ENCODE measurements at places on chromosomes 2 and 18.

GRCh38 chr18:75071484-75071785 lies 137.5 kb downstream of the PTGR3 start:
- no peak for DNase-seq

- DNase-seq, result peak; percentile 9
Observed at GRCh38 chr2:111898703-111899514, 502 bp downstream of the MERTK start.

- DNase-seq, result no peak
Observed at GRCh38 chr18:63040788-63041410, 278.7 kb downstream of the BCL2 start.

DNA sequence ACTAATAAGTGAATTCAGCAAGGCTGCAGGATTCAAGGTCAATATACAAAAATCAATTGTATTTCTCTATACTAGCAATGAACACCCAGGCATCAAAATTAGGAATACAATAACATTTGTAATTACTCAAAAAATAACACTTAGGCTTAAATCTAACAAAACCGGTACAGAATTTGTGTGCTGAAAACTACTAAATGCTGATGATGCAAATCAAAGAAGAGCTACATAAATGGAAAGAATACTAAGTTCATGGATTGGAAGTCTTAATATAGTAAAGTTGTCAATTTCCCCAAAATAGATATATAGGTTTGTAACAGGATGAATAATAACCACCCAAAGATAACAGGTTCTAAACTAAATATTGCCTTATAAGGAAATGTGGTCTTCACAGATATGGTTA lies 286.5 kb downstream of the ALK start:
- DNase-seq, result no peak

GRCh38 chr2:112665113-112665780 lies 19.5 kb downstream of the SLC20A1 start:
- no peak for DNase-seq

GRCh38 chr2:120036145-120036544 lies 23.3 kb downstream of the EPB41L5 start:
- DNase-seq, result no peak

- no peak for DNase-seq
Observed at GRCh38 chr2:64487256-64488049, 33.5 kb downstream of the LGALSL start.

DNA sequence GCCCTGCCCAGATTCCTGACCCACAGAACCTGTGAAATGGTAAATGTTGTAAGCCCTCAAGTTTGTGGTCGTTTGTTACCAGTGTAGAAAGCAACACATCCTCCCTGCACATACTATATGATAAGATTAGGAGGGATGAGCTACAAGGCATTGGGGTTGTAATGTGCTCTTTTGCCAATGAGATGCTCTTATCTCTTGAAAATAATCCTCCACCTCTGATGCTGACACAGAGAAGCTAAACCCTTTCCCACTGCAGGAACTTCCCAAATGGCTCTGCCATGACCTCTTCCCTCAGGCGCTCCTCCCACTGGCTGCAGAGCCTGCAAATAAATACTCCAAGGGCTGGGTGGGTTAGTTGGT lies 23.5 kb downstream of the CDC42EP3 start:
- DNase-seq, result no peak

DNA sequence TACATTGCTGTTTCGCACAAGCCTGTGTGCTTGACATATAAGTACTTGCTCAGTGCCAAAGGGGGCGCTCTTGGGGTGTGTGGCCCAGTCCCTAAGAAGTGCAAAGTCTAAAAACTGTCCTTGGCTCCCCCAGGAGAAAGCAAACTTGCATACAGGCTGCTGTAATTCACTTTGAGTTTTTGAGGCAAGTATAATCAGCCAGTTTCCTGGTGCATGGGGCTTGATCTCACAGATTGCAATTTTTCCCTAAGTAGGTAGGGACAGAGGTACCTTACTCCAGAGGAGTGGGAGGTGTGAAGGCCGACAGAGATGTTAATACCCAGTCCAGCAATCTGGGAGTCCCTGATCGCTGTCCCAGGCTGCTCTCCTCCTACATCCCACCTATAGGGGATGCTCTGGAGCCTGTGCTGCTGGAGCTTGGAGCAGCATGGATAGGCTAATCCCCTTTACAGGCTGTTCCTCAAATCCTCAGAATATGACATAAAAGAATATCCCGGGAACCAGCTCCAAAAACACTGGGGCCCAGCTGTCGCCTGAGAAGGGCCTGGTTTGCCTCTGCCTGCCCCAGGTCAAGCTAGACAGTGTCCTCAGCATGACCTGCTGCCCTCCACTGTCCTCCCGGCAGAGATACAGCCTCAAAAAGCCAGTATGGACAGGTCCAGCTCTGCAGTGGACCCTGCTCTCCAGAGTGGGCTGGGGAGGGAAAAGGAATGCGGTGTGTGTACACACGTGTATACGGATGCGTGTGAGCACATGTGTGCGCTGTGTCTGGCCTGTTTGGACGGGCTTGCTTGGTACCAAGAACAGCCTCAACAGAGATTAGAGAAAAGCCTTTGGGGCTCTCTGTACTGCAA lies 136.5 kb upstream of the HAAO start:
- no peak for DNase-seq

DNA sequence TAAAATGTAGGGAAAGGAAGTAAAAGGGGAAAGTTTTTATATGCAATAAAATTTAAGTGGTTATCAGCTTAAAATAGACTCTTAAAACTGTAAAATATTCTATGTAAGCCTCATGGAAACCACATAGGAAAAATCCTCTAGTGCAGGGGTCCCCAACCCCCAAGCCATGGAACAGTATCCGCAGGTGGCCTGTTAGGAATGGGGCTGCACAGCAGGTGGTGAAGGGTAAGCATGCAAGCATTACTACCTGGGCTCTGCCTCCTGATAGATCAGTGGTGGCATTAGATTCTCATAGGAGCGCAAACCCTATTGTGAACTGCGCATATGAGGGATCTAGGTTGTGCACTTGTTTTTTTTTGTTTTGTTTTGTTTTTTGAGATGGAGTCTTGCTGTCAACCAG lies 1409.3 kb upstream of the CDH2 start:
- no peak for DNase-seq

- DNase-seq, result no peak
Observed at GRCh38 chr2:73008766-73009135, 62.8 kb downstream of the SFXN5 start.

DNA sequence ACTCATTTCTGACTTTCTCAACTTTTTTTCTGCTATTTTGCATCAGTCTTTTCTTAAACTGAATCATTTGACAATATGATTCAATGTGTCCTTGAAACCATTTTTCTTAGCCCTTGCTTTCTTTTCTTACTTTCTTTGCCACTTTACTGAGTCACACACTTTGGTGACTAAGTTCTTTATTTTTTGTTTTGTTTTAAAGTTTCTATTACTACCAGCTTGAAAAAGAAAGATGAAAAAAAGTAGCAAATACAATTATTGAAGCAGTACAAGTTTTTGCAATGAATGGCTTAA lies 116.5 kb downstream of the DOCK10 start:
- DNase-seq, result no peak

GRCh38 chr18:22110461-22110924 lies 58.9 kb upstream of the GATA6 start:
- no peak for DNase-seq

DNA sequence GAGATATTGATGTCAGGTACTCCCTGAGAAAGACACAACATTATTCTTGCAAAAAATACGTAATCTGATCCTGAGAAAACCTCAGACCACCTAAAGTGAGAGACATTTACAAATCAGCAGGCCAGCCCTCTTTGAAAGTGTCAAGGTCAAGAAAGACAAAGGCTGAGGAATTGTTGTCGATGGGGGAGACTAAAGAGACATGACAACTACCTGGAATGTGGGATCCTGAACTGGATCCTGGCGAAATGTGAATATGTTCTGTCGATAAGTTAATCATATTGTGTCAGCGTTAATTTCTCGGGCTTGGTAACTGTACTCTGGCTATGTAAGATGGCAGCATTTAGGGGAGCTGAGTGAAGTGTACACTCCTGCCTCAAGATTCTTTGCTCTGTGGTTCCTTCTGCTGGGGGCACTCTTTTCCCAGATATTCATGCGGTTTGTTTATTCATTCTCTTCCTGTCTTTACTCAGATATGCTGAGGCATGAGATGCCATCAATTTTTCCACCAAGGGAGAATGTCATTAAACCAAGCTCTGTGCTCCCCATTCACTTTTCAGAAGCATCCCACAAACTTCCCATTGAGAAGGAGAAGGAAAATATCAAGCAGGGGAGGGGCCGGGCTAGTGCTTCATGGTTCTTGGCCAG lies 154.9 kb downstream of the CAPN13 start:
- no peak for DNase-seq

GRCh38 chr2:32810909-32811495 lies 135.8 kb upstream of the LTBP1 start:
- DNase-seq, result no peak

DNA sequence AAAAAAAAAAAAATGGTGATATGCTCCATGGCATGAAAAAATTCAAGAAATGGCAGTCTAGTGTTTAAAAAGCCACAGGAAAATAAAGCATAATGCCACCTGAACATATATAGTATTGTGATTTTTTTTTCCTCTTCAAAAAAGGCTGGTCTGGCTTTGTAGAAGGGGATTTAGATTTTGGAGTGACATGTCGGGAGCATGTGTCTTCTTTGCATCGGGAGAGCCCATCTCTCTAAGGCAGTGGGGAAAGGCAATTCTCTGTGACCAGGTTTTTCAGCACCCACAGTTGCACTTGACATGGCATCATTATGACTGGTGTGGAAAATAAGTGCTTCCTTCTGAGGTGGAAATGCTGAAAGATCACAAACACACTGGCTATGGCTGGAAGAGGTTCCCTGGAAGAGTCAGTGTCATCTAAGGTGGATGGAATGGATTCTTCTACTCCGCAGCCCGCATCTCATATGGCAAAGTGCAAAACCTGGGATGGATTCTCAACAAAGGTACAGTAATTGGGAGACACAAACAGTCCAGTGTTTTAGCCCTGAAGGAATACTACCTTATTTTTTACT lies 172.5 kb downstream of the AGAP1 start:
- no peak for DNase-seq

- no peak for DNase-seq
Observed at GRCh38 chr2:186535861-186536260, 49.8 kb downstream of the ZC3H15 start.

DNA sequence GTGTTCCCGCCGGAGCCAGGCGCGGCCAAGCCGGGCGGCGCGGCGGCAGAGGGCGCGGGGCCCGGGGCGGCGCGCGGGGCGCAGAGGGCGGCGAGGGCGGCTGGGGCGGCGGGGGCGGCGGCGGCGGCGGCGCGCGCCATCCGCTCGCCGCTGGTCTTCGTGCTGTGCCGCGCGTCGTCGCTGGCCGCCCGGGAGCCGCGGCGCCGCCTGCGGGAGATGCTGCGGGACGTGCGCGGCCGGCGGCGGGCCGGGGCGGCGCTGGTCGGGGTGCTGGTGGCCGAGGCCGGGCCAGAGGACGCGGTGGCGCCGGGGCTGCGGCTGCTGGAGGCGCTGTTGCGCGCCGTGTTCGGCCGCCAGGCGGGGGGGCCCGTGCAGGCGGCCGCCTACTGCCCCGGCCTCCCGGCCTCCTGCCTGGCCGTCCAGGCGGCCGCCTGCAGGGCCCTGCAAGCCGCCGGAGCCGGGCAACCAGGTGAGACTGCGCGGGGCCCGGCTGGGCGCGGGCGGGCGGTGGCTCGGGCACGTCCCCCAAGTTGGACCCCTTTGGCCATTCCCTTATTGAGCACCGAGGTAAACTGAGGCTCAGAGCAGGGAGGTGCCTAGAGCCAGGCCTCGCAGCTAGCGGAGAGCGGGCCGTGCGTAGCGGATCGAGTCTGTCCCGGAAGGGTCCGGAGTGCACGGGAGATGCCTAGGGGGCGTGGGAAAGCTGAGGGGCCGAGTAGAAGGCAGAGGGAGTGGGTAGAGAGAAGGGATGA lies 584 bp downstream of the C2orf72 start:
- no peak for DNase-seq

DNA sequence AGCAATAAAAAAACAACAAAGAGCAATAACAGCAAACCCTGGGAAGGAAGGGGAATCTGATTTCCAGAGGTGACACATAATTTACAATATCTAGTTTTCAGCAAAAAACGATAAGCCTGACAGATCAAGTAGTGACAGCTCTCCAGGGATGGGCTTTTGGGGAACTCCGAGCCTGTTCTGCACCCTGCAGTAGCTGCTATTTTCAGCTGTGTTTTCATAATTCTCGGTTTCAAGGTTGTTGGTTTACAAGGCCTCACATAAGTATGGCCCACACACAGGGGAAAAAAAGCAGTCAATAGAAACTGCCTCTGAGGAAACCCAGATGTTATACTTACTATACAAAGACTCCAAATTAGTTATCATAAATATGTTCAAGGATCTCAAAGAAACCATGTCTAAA lies 67.7 kb upstream of the CTLA4 start:
- no peak for DNase-seq

- DNase-seq, result no peak
Observed at GRCh38 chr2:50535256-50535655, 496.7 kb downstream of the NRXN1 start.

DNA sequence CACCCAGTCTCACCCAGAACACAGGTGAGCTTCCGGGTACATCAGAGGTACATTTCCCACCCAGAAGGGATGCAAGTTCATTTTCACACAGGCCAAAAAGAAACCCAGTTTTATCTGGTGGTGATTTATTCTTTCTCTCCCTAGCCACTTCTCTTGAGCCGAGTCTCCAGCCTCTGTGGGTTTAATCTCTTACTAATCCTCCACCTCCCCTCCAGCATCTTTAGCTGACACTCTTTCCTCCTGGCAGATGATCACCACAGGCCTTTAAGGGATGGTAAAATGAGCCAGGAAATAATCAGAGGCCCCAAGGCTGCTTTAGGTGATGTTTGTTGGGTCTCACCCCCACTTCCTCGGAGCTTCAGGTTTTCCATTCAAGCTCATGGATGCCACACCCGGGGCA lies 145.7 kb upstream of the DLX2 start:
- DNase-seq, result no peak

DNA sequence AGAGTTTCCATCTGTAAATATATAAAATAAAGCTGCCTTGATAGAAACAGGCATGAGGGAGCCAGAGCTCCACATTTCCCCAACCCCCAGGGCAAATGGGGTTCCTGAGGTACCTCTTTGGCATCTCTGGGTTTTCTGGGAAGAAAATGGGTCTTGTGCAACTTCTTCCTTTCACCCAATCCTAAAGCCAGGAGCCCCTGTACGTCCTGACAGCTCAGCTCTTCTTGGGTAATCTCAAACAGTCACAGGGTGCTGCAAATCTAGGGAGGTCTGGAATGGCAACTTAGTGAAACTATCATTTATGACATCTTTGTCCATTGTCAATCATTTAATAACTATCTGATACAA lies 36.6 kb upstream of the STAT1 start:
- DNase-seq, result no peak

- no peak for DNase-seq
Observed at GRCh38 chr2:186641807-186642321, 52.0 kb upstream of the FAM171B start.

- no peak for DNase-seq
Observed at GRCh38 chr2:205166745-205167144, 515.6 kb upstream of the NRP2 start.

DNA sequence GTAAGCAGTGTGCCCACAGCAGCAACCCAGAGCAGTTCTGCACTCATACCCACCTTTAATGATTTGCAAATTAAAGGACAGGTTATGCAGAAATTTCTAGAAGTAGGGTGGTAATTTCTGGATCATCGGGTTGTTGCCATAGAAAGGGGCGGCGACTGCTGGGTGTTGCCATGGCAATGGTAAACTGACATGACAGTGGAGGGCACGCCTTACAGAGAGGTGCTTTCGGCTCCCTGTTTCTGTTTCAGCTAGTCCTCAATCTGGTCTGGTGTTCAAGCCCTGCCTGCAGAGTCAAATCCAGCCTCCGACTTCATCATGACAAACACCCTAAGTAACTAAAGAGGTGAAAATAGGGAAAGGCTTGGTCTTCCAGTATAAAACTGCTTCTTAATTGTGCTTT lies 667.7 kb downstream of the SOCS6 start:
- no peak for DNase-seq

Measured in stimulated activated CD4-positive, alpha-beta T cell treated with anti-CD3 and anti-CD28 coated beads, Interleukin-12 subunit alpha, Interleukin-12 subunit beta, amount 100 ng/mL, for 4 hours (primary cell).